ENCODE measurements at places on chromosomes 7 and 10. TPM values are rescaled to one million over a fixed set of nuclear protein-coding genes. Genes with fewer than 3 reads are reported as not detected.

Gene ATE1
- 34.5 TPM for total RNA-seq

Gene NPFFR1
- not detected for total RNA-seq

Gene TSPAN13
- 1.0 TPM for total RNA-seq

Gene SAP25
- 47.4 TPM for total RNA-seq

Gene ZNF735
- not detected for total RNA-seq

Gene LMTK2
- 28.9 TPM for total RNA-seq

Gene IRF5
- 13.5 TPM for total RNA-seq

DNA sequence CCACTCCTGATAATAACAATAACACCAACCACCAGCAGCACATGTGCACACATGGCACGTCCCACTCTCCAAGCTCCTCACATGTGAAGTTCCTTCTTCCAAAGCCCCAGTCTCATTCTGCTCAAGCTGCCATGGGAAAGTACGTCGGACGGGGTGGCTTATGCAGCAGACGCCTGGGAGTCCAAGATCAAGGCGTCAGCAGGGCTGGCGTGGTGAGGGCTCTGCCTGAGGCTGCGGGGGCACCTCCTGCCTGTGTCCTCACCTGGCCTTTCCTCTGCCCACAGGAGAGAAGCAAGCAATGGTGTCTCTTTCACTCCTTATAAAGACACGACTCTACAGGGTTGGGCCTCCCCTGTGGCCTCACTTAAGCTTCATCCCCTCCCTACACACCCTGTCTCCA lies 68.8 kb upstream of the INSIG1 start:
- no peaks in the 10 kb centered on the region for H3K36me3 ChIP-seq
- no peaks in the 10 kb centered on the region for H3K4me1 ChIP-seq
- H3K27me3 ChIP-seq = no peaks in the 10 kb centered on the region
- H3K4me3 ChIP-seq = no peak overlapping the region
- DNase-seq = no peak

GRCh38 chr7:51230723-51231122 lies 85.9 kb downstream of the COBL start:
- H3K4me1 ChIP-seq = no peaks in the 10 kb centered on the region
- H3K27ac ChIP-seq = no peak overlapping the region
- no peaks in the 10 kb centered on the region for H3K36me3 ChIP-seq
- no peaks in the 10 kb centered on the region for H3K27me3 ChIP-seq
- H3K4me3 ChIP-seq = no peak overlapping the region

- no peak overlapping the region for H3K4me3 ChIP-seq
- no peaks in the 10 kb centered on the region for H3K27me3 ChIP-seq
- no peaks in the 10 kb centered on the region for H3K36me3 ChIP-seq
- no peak overlapping the region for H3K27ac ChIP-seq
- no peak for DNase-seq
- peaks cover 3% of the 10 kb centered on the region for H3K4me1 ChIP-seq
Observed at GRCh38 chr7:43779045-43779812, 20.7 kb downstream of the BLVRA start.

GRCh38 chr7:10706875-10707493 lies 266.7 kb upstream of the PHF14 start:
- no peak overlapping the region for H3K4me3 ChIP-seq
- no peak overlapping the region for H3K27ac ChIP-seq
- no peaks in the 10 kb centered on the region for H3K36me3 ChIP-seq
- DNase-seq = no peak
- H3K27me3 ChIP-seq = no peaks in the 10 kb centered on the region
- H3K4me1 ChIP-seq = no peaks in the 10 kb centered on the region

DNA sequence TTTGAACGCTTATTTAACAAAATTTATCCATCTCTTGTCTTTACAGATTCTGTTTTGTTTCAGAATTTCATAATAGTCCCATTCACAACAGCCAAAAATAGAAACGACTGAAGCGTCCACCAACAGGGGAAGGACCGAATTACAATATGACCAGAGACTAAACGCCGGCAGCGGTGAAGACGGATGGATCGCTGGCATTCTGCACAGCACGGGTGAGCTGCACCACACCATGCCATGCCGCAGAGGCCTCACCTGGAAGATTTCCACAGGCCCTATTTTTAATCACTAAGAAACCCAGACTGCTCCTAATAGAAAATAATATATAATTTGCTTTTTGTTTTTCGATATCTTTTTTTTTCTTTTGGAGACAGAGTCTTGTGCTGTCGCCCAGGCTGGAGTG lies 91.0 kb downstream of the ELFN1 start:
- H3K4me3 ChIP-seq = no peak overlapping the region
- H3K27me3 ChIP-seq = no peaks in the 10 kb centered on the region
- no peak overlapping the region for H3K27ac ChIP-seq
- no peaks in the 10 kb centered on the region for H3K36me3 ChIP-seq

DNA sequence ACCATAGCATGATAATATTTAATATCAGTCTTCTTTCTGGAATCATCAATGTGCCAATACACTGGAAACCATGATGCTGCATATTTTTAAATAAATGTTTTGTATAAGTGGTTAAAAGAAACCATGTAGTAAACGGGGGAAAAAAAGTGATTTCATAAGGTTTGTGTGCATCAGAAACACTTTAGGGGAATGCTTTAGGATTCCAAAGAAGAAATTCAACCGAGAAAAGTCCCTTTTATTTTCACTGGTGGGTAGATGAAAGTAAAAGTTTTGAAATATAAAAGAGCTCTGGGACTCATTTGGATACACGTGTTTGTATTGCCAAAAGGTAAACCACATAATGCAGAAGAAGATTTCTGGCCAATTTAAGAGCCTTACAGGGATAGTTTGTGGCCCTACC lies 11.9 kb upstream of the MACC1 start:
- H3K36me3 ChIP-seq = no peaks in the 10 kb centered on the region
- H3K27ac ChIP-seq = no peak overlapping the region
- H3K4me1 ChIP-seq = no peaks in the 10 kb centered on the region
- DNase-seq = no peak

- no peaks in the 10 kb centered on the region for H3K4me1 ChIP-seq
- H3K36me3 ChIP-seq = no peaks in the 10 kb centered on the region
- H3K4me3 ChIP-seq = no peak overlapping the region
- no peak overlapping the region for H3K27ac ChIP-seq
- no peak for DNase-seq
Observed at GRCh38 chr7:40945788-40946187, 757.1 kb downstream of the INHBA start.

GRCh38 chr10:7048061-7048460 lies 362.8 kb downstream of the SFMBT2 start:
- DNase-seq = no peak

DNA sequence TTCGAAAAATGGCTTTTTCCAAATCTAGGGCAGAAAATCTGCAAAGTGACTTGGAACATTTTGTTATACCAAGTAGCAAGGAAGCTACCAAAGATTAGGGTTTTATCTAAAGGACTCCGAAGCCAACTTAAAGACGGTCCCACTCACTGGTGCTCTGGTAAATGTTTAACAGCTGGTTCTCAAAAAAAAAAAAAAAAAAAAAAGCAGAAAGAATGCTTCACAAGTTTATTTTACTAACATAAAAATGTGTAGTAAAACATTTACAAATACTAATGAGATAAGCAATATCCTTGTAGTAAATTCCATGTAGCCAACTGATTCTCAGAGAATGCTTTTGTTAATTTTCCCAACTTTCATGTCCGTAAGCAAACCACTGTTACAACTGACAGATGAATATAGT lies 38.4 kb downstream of the TAF3 start:
- H3K4me3 ChIP-seq = no peak overlapping the region
- no peaks in the 10 kb centered on the region for H3K27me3 ChIP-seq
- no peak for DNase-seq
- H3K27ac ChIP-seq = no peak overlapping the region
- H3K36me3 ChIP-seq = peaks cover 5% of the 10 kb centered on the region

- no peak overlapping the region for H3K27ac ChIP-seq
- no peak for DNase-seq
- H3K4me3 ChIP-seq = no peak overlapping the region
- no peaks in the 10 kb centered on the region for H3K27me3 ChIP-seq
- H3K4me1 ChIP-seq = peaks cover 6% of the 10 kb centered on the region
Observed at GRCh38 chr10:45417746-45418145, 43.7 kb downstream of the ALOX5 start.

- H3K27me3 ChIP-seq = no peaks in the 10 kb centered on the region
- DNase-seq = no peak
- H3K4me1 ChIP-seq = no peaks in the 10 kb centered on the region
- H3K4me3 ChIP-seq = no peak overlapping the region
- H3K27ac ChIP-seq = no peak overlapping the region
- no peaks in the 10 kb centered on the region for H3K36me3 ChIP-seq
Observed at GRCh38 chr10:62618576-62619412, 185.7 kb upstream of the ADO start.

DNA sequence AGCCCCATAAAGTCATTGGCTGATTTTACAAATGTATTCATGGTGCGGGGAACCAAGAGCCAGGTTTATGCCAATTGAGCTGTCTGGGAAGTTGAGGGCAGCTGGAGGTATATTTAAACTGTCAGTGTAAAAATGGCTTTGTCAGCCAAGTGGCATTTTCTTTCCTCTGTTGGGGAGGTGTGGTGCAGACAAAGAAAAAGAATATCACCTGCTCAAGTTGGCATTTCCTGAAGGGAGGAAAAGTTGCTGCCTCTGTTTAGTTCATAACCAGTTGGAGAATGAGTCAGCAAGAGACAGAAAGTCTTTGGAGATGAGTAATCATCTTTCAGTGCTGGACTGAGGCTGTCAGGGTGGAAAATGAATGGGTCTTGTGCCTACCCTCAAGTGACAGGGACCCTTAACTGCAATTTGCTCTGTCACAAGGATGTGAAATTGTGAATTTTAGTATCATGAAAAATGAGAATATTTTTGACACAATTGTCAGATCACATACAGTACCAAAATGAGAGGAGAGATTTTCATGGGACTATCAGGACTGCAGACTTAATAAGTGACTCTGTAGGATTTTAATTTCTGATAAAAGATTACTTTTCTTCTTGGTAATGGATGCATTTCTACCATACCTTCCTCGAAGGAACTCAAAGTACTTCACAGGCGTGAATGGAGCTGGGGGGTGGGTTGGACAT lies 137.3 kb downstream of the ANLN start:
- H3K36me3 ChIP-seq = no peaks in the 10 kb centered on the region
- H3K4me3 ChIP-seq = no peak overlapping the region
- DNase-seq = no peak
- H3K4me1 ChIP-seq = no peaks in the 10 kb centered on the region

DNA sequence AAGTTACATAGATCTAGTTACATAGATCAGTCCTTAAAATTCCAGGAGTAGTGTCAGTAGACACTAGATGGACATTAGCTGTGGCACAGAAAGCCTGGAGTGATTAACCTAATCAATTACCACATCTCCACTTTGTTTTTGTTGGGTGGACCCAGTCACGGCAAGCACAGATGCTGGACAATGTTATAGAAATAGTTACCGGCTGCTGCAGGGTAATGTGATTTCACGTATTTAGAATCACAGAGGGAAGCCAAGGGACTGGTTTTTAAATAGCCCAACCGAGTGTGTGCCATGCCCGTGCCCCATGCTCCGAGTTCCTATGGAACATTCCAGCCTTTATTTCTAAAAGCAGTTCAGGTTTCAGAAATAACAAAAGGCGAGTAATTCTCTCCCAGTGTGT lies 2.8 kb downstream of the LGI1 start:
- H3K36me3 ChIP-seq = no peaks in the 10 kb centered on the region
- no peak for DNase-seq
- H3K4me1 ChIP-seq = no peaks in the 10 kb centered on the region
- no peak overlapping the region for H3K27ac ChIP-seq
- H3K4me3 ChIP-seq = no peak overlapping the region
- peaks cover 30% of the 10 kb centered on the region for H3K27me3 ChIP-seq

- no peak overlapping the region for H3K27ac ChIP-seq
- no peak for DNase-seq
- no peaks in the 10 kb centered on the region for H3K4me1 ChIP-seq
- no peak overlapping the region for H3K4me3 ChIP-seq
- no peaks in the 10 kb centered on the region for H3K27me3 ChIP-seq
Observed at GRCh38 chr10:35391153-35391953, 55.0 kb downstream of the CCNY start.

DNA sequence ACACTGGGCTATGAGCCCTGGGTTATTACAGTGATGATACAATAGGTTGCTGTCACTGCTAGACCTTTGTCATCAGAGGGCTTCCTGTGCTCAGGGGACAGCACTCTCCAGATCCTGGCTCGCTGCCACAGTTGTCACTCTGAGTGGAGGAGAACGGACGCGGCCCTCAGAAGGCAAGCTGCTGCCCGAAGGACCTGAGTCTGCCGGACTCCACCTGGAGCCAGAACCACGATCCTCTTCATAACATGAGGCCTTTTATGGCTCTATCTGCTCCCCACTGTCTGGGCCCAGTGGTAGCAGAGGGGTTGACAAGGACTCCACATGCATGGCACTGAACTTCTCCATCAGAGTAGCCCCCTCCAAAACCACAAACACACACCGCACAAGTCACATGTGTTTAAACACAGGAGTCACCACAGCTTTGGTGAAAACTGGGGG lies 94.7 kb upstream of the EFCAB10 start:
- no peaks in the 10 kb centered on the region for H3K36me3 ChIP-seq
- peak overlapping the region; percentile 1 for H3K4me3 ChIP-seq
- DNase-seq = peak; percentile 25
- H3K4me1 ChIP-seq = peaks cover 75% of the 10 kb centered on the region
- peak overlapping the region; percentile 85 for H3K27ac ChIP-seq

- no peaks in the 10 kb centered on the region for H3K36me3 ChIP-seq
- no peak overlapping the region for H3K4me3 ChIP-seq
- H3K4me1 ChIP-seq = no peaks in the 10 kb centered on the region
- DNase-seq = no peak
Observed at GRCh38 chr7:125848157-125848556, 918.5 kb upstream of the POT1 start.

GRCh38 chr7:47934831-47935230 lies 13.4 kb downstream of the PKD1L1 start:
- H3K36me3 ChIP-seq = no peaks in the 10 kb centered on the region
- H3K27me3 ChIP-seq = no peaks in the 10 kb centered on the region
- no peak overlapping the region for H3K4me3 ChIP-seq

GRCh38 chr7:87359366-87359765 lies 13.9 kb downstream of the CROT start:
- no peaks in the 10 kb centered on the region for H3K27me3 ChIP-seq
- no peak overlapping the region for H3K4me3 ChIP-seq
- no peaks in the 10 kb centered on the region for H3K4me1 ChIP-seq
- no peak for DNase-seq

GRCh38 chr10:95246582-95247051 lies 44.2 kb downstream of the PDLIM1 start:
- no peak overlapping the region for H3K27ac ChIP-seq
- H3K4me1 ChIP-seq = no peaks in the 10 kb centered on the region
- H3K27me3 ChIP-seq = no peaks in the 10 kb centered on the region
- H3K4me3 ChIP-seq = no peak overlapping the region
- H3K36me3 ChIP-seq = no peaks in the 10 kb centered on the region

- no peak for DNase-seq
- no peak overlapping the region for H3K27ac ChIP-seq
- peaks cover 4% of the 10 kb centered on the region for H3K27me3 ChIP-seq
Observed at GRCh38 chr10:71968553-71969474, 4.6 kb downstream of the CHST3 start.

DNA sequence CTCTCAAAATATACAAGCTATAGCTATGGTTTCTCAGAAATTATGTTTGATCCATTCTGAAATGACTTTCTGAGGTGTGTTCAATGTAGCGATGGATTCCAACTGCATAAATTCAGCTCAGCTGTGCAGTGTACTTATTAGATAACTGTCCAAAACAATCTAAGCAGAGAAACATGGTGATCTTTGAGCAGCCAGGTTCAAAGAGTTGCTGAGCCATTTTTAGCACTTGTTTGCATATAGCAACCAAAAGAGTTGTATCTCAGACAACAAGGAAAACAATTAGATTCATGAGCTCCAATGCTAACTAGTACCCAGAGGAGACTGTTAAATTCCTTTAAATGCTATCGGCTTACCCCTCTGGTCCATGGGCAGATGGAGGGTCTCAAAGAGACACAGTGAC lies 15.9 kb upstream of the KCNIP2 start:
- peak overlapping the region; percentile 65 for H3K27ac ChIP-seq
- H3K36me3 ChIP-seq = peaks cover 6% of the 10 kb centered on the region
- H3K27me3 ChIP-seq = no peaks in the 10 kb centered on the region
- peaks cover 18% of the 10 kb centered on the region for H3K4me1 ChIP-seq
- H3K4me3 ChIP-seq = peak overlapping the region; percentile 68
